ENCODE measurements at places on chromosomes 7 and 10.

DNA sequence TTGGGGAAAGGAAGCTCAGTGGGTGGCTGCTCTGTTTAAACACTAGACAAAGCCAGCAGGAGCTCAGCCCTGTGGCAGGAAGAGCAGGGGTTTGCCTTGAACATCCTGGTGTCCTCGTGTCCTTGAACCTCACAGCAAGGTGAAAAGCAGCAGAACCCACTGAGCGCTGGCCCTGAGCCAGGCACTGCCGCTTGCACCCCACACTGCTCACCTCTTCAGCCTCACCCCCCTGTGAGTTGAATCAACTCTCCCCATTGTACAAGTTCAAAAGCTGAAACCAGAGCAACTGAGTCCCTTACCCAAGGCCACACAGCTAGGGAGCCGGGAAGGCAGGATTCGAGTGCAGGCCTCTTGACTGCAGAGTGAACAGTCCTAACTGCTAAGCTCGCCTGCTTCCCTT, 32.0 kb downstream of the SLC29A3 start:
- no peak for DNase-seq

GRCh38 chr7:108007261-108007660, 4.3 kb upstream of the LAMB1 start:
- DNase-seq, result no peak

GRCh38 chr7:1457059-1457948, 2.0 kb downstream of the MICALL2 start:
- no peak for DNase-seq

DNA sequence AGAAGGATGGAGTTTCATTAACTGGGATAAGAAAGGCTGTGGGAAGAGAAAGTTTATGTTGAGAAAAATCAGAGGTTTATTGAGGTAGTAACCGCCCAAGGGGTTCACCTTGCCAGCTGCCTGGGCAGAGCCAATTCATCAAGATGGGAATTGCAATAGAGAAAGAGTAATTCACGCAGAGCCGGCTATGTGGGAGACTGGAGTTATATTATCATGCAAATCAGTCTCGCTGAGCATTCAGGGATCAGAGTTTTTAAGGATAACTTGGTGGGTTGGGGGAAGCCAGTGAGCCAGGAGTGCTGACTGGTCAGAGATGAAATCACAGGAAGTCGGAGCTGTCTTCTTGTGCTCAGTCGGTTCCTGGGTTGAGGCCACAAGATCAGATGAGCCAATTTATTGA, 70.6 kb downstream of the MALRD1 start:
- DNase-seq, result no peak

DNA sequence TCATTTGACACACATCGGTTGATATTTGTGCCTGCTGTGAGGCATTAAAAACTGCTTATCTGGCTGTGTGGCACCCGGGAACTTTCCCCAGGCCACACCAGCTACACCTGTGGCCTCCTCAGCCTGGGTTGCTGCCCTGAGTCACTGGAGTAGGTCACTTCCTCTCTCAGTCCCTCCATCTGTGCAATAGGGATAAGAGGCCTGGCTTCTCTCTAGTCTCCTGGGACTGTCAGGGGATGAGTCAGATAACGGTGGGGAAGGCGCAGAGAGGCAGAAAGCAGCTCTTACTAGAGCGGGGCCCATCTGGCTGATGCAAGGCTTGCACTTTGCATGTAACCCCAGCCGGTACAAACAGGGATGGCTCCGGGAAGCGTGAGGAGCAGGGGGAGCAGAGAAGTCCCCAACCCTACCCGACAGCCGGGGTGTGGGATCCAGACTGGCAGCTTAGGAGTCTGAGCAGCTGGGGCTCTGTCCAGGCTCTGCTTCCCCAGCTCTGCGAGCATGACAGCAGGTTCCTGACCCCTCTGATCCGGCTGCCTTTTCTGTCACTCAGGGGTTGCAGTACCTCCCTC, 34.0 kb downstream of the DNAJB12 start:
- peak; percentile 48 for DNase-seq

DNA sequence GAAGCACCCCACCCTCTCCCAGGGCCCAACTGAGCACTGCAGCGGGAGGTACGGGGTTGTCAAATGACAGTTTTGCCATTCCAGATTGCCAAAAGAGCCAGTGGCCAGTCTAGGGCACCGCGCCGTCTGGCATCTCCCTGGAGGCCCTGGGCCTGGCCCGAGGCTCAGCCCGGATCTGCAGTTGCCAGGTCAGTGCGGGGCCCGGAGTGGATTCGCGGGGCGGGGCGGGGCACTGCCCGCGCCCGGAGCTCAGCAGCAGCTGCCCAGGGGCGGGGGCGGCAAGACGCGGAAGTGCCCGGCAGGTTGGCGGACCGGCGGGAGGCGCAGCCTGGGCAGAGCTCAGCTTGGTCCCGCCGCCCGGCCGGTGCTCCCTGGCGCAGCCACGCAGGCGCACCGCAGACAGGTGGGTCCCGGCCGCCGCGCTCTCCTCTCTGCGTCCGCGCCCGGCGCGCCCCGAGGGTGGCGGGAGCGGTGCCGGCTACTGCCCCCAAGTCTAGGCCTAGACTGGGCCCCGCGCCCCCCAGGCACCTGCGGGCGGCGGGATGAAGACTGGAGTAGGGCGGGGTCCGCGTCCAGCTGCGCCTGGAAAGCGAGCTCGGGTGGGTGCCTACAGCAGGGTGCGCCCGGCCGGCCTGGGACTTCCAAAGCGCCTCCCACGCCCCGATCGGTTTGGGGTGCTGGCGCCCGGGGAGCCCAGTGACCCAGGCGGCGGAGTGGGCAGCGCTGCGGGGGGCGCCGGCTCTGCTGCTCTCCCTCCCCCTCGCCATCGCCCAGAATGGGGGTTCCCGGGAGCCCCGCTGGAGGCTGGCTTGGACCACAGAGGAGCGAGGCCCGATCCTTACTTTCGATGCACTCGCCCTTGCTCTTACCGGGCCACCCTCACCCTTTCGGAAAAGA, at the start of gene IRF5:
TSS of gene IRF5 (plus strand) at position 281 of the 897 bp plus-strand sequence. CDS start 4,155 bp downstream, outside the sequence.
- no peak for DNase-seq

- DNase-seq, result no peak
These were observed 213.9 kb downstream of the NSUN6 start for GRCh38 chr10:18437486-18437885.

GRCh38 chr7:131890176-131890575, 333.7 kb upstream of the PODXL start:
- no peak for DNase-seq

GRCh38 chr10:119256030-119256429, 48.7 kb downstream of the GRK5 start:
- no peak for DNase-seq

GRCh38 chr10:114520453-114520852, 116.2 kb upstream of the AFAP1L2 start:
- no peak for DNase-seq

GRCh38 chr10:113554214-113554613, 1.4 kb downstream of the HABP2 start:
- no peak for DNase-seq

- no peak for DNase-seq
These were observed 3.3 kb upstream of the SUN1 start for GRCh38 chr7:828793-829561.

DNA sequence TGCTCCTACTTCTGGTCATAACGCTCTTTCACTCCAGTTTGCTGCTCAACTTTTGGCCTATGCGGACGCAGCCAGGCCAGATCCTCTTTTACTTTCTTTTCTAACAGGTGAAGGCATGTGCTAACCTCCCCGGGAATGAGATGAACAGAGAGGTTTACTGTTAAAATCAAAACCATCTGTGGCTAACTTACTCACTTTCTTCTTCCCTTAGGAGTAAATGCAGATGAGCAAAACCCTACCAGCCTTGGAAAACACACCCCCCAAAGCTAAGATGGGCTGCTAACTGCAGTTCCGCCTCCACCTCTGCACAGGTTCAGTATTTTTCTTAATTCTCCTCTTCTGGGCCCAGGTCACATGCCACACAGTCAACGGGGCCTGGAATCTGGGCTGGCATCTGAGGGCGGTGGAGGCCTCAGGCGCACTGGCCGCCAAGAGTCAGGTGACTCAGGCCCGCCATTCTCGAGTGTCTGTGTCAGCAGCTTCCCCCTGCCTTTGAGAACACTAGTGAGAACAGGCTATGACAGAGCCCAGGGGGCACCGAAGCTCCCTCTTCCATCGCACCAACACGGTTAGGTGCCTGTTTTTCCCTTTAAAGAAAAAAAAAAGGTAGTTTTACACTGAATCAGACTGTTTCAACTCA, 11.1 kb downstream of the FAM53B start:
- DNase-seq, result peak; percentile 59

- no peak for DNase-seq
These were observed 153.8 kb upstream of the HABP2 start for GRCh38 chr10:113399065-113399464.

- DNase-seq, result no peak
These were observed 206.9 kb downstream of the PTEN start for GRCh38 chr10:88070080-88070880.

- DNase-seq, result no peak
These were observed 98.2 kb upstream of the PRKCQ start for GRCh38 chr10:6678211-6678803.

GRCh38 chr10:103545771-103546281, 52.3 kb downstream of the NEURL1 start:
- DNase-seq, result no peak

GRCh38 chr10:99276848-99277486, 41.3 kb upstream of the HPSE2 start:
- no peak for DNase-seq

DNA sequence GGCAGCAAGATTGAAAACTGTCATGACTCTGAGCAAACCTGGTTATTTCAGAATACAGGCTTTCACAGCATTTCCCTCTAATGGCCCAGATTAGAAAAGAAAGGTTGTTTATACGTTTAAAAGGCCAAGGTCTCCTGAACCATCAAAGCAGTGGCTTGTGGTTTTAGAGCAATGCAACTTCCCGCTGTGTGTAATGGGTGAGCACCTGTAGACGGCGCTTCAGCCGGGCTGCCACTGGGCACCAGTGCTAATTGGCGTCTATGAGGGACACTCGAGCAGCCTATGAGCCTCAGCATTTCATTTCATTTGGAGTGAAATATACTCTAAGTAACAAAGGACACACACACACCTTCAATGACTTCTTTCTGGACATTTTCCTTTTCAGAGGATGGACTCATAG, 671.0 kb upstream of the FZD8 start:
- DNase-seq, result no peak

GRCh38 chr10:33553748-33554571, 219.5 kb upstream of the NRP1 start:
- DNase-seq, result no peak

- DNase-seq, result no peak
These were observed 32.3 kb upstream of the LSM8 start for GRCh38 chr7:118151671-118152070.

- DNase-seq, result no peak
These were observed 17.5 kb downstream of the SLC16A9 start for GRCh38 chr10:59692113-59692512.

Data from anterior cingulate cortex (tissue), 58 donors.